Activated CD4-positive, alpha-beta memory T cell treated with anti-CD3 and anti-CD28 coated beads for 36 hours (primary cell): ENCODE measurements at places on chromosomes 1 and 21. TPM values are rescaled to one million over a fixed set of nuclear protein-coding genes. Genes with fewer than 3 reads are reported as not detected.

DNA sequence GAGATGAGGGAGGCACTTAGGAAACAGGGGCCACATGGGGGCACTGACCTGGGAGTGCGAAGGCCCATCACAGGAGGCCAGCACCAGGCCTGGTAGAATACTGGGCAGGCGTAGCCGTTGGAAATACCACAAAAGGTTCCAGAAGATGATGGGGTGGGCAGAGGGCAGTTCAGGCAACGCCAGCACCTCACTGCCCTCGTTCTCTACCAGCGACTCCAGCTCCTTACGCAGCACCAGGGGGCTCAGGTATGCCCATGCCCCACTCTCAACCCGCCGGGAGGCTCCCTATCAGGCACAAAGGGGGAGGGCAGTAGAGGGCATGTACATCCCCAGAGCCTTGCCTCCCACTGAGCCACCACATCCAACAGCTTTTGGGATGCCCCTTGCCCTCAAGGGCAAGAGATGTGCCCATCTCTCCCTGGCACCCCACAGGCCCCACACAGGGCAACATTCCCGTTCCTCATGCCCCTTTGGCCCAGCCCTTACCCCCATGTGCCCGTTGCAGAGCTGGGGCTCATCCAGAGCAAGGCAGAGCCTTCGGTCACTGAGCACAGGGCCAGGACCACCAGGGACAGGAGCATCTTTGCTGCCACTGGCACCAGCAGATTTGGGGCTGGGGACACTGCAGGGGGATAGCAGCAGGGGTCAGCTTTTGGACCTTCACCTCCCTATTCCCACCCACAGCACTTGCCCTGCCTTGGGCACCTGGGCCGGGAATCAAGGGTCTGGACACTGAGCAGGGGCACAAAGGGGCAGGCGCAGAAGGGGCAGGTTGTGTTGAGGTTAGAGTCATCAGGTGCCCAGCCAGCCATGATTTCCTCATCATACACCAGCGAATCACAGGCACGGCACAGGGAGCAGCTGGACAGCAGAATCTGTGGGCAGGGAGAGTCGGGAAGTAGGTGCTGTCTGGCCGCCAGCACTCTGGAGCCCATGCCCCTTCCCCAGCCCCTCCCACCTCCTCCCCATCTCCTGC is 9.7 kb upstream of the GATAD2B start:
- DNase-seq: no peak

GRCh38 chr21:38477226-38477625 is 21.1 kb downstream of the ERG start:
- DNase-seq: no peak

The LCE1C gene
- not detected for total RNA-seq

The PTGS2 gene
- total RNA-seq: 2.9 TPM

The IGSF3 gene
- 4.1 TPM for total RNA-seq

DNA sequence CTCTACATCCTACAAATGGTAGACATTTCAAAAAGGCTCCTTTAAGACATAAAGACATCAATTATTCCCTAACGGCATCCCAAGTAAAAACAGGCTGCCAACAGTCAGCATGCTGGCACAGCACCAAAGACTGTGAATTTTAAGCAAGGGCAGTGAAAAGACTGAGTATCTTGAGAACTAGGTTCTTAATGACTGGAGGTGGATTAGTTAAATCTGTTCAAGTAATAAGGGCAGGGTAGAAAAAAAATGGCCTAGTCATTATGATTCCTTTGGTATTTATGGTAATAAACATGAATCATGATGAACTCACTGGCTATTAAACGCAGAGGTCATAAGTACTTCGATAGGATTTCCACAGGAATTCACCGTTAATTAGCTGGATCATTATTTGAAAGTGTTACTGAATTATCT is 75.2 kb downstream of the KIFAP3 start:
- DNase-seq: no peak

- DNase-seq: no peak
Observed at GRCh38 chr21:29892379-29892778, 47.4 kb downstream of the GRIK1 start.

DNA sequence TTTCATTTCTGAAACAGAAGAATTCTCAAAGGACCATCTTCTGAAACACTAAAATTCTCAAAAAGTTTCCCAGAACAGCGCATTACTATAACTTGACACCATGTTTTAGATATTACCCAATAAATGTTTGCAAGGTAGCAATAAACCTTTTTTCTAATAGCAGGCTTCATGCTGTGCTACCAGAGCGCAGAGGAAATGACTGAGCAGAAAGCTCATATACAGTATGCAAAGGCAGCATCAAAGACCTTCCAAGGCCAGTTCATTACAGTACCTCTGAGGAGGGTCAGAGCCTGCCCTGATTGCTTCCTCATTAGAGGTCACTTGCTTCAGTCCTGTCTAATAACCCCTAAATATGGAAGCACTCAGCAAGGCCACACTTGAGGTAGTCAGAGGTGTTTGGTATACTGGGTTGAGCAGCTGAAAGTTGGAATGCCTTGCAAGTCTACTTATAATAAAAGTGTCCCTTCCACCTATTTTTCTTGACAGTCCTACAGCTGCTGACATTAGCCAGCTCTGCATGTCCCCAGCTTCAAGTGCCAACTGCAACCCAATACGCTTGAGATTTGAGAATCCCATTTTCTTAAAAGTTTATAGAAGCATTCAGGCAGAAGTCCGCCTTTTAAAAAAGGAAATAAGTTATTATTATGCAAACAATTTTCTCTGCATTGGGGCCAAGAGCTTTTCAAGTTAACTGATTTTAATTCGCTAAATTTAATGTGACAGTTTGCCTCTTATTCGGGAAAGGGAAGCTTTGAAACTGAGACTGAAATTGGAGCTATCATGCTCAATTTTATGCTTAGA is 207.2 kb downstream of the ZC3H11B start:
- no peak for DNase-seq

DNA sequence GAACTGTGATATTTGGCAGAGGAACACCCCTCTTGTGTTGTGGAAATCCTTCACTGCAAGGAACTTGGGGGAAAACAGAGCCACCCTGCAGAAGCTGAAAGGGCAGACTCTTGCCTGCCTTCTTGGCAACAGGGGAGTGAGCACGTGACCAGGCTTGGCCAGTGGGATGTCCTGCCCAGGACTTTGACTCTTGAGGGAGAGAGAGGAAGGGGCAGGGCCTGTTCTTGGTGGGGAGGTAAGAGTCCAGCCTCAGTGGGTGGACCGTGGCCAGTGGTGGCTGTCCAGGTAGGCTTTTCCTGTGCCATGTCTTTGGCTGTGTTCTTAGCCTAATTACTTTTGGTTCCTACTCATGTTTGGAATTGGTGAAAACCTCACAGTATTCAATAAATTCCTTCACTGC is 8.6 kb upstream of the AK2 start:
- no peak for DNase-seq

- no peak for DNase-seq
Observed at GRCh38 chr1:13931226-13931625, 231.2 kb downstream of the PRDM2 start.

GRCh38 chr1:33979341-33979740 is 115.5 kb downstream of the HMGB4 start:
- no peak for DNase-seq

DNA sequence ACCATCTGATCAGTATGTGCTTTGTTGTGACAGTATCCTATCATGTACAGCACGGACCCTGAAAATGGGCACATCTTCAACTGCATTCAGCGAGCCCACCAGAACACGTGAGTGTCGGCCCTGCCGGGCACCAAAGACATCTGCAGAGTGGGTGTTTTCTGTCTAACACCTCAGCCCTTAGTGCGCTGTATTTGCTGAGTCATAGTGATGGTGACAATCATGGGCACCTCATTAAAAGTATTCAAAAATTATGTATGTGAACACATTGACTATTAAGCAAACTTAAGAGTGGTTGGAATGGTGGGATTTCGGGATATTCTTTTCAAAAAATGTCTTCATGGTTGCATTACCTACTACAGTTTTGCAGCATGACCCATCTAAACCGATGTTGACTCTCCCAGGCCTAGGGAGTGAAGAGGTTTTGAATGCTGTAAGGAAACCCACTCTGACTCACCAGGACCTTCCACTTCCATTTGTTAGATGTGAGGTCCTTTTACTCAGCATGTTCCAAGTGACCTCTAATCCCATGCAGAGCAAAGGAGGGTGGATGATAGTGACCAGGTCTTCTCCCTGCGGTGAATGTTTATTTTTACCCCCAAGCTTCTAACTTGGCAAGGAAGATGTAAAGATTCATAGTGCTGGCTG is 20.1 kb downstream of the MGST3 start:
- no peak for DNase-seq

DNA sequence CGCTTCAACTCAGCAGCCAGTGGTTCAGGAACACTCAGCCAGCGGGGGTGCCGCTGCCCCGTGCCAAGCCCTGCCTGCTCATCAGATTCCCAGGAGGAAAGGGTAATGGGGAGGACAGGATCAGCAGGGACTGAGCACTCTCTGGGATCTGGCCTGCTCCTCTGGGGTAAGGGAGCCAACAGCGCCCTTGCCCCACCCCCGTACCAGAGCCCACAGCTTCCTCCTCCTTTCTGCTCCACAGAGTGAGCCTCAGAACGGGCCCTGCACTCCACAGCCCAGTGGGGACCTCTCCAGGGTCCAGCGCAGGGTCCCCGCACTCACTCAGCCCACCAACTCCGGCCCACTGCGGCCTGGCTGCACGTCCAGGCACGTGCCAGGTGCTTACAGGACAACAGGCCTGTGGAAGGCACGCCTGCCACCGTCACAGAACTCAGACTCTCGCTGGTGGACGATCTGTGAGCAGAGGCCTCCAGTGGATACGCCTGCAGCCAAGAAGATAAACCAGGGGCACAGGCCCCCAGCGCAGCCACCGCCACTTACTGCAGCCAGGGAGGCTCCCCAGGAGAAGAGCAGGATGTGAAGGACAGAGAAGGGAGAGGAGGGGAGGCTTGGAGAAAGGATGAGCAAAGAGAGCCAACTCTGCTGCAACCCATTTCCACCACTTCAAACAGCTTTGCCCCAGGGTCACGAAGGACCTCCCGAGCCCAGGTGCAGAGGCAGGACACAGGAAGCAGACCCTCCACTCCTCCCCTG is 2.1 kb downstream of the MEGF6 start:
- DNase-seq: no peak

DNA sequence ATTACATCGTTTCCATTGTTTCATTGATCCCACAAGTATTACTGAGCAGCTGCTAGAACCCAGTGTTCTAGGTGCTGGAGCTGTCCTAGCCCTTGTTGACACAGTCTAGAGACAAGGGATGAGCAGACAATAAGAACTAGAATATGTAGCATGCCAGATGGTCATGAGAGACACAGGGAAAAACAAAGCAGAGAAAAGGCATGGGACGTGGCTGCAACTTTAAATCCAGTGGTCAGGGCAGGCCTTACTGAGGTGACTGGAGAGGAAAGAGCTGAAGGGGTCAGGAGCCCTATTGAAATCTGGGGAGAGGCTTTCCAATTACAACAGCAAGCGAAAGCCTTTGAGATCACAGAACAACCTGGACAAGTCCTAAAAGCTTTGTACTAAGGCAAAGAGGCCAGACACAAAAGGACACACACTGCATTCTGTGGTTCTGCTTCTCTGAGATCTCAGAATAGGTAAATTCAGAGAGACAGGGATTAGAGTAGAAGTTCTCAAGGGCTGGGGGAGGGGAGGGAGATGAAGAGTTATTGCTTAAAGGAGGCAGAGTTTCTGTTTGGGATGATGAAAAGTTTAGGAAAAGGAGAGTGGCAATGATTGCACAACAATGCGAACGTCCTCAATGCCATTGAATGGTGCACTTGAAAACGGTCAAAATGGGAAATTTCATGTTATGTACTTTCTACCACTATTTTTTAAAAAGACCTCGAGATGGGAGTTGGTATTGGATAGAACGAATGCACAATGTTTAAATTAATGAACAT is 467.4 kb upstream of the VAMP3 start:
- DNase-seq: no peak

The TMEM125 gene
- total RNA-seq: not detected

The AGBL4 gene
- not detected for total RNA-seq
